ENCODE measurements at places on chromosomes 5 and 9.
A peak's percentile ranks its signal among the peaks of the same experiment; 100 is the strongest.

DNA sequence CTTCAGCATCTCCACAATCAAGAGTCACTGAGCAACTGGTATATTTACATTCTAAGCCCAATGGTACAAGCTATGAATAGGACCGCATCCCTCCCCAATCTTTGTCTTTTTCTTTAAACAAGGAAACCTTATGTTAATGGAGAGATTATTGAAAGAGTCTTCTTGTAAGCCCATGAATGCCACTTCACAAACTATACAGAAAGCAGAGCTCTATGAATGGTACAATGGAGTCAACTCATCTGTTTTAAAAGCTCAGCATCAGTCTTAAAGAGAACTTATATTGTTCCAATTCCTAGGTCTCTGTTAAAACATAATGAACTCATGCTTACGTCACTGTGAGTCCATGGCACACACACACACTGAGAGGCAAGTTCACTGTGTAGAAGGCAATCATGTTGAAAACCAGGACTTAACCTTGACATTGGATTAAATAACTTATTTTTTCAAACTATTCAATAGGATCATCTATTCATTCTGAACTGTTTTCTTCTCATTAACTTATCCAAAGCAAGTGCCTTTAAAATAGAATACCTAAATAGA lies 4.5 kb downstream of the NREP start:
- no peak for DNase-seq

DNA sequence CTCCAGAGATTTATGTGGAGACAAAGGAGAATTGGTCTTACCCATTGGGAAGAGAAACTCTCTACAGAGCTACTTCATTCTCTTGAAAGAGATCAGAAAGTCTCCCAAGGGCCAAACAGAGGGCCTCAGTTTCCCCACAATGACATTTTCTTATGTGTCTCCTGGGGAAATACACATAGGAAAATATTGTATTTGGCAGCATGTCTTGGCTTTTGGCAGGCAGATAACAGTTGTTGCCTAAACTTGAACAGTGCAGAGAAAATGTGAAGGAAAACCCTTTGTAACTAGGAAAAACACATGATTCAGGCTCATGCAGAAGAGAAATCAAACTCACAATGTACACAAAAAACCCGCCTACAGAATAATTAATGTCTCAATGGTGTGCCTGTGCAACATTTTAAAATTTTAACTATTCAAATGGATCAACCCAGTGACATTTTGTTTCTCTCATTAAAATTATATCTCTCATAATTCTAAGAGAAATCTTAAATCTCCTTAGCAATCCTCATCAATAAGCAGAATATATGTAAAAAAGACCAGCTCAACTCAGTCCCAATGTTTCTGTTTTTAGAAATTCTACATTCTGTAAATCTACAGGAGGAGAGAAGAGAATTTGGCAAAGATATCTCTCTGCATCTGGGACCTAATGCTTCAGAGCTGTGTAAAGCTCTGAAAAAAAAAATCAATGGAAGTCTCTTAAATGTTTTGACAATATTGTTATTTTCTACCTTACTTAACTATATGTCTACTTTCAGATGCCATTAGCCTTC lies 205.1 kb downstream of the ADAMTSL1 start:
- no peak for DNase-seq

DNA sequence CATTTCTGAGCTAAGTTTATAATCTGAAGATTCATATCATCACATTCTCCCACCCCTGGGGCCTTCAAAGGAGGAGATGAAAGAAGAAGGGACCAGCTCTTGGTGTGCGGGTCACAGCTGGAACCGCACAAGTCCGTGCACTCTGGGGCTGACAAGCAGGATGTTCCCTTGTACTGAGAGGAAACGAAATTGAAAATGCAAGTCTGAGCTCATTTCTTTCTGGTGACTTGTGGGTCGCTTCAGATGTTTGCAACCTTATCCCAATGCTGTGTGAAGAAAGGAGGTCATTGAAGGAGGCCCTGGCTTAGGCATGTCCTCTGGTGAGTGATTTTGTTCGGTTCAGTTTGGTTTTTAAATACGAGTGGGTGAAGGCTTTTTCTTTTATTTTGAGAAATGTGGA lies 59.6 kb downstream of the C9orf152 start:
- no peak for DNase-seq

DNA sequence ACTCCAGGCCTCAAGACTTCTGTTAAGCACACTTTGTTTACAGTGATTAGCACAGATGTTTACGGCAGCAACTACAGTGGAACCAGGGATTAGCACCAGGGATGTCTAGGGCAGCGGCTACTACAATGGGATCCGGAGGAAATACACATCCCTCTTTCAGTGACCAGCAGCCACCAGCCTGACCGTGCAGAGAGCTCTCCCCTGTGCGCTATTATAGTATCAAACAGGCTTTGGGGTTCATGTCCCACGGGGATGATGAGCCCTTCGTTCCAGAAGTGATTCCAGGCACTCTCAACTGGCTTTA lies 21.5 kb downstream of the GFPT2 start:
- DNase-seq: no peak

DNA sequence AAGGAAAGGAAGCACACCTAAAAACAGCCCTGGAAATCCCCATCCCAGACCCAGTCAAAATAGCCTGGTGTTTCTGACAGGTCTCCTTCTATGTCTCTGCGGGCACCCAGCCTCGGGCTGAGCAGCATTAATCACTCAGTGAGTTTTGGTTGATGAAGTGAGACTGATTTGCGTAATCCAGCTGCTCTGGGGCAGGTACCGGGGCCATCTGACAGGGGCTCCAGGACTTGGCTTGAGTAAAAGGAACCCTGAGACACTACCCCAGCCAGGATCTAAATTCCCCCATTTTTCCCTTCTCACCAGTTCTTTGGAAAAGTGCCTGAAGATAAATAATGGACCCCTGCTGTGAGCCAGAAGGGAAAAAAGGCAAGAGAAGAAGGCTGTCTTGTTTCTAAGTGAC lies 596 bp downstream of the SLC28A3 start:
- DNase-seq: peak; percentile 32

GRCh38 chr5:149765932-149766331 lies 35.8 kb downstream of the PPARGC1B start:
- no peak for DNase-seq

DNA sequence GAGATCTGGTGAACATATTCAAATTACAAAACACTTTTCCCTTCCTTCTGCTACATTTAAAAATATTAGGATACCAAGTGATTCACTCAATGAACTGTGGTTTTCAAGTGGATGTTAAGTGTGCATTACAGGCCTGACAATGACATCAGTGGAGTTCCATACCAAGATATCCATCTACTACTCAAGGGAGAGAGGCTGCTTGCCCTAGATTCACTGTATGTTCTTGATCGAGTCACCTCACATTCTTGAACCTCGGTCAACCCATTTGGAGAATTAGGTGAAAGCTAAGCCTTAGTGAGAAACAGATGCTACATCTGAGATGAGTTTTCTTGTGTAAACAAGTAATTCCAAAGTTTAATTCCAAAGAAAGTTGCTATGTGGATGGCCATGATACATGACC lies 142.2 kb downstream of the FGF10 start:
- no peak for DNase-seq

DNA sequence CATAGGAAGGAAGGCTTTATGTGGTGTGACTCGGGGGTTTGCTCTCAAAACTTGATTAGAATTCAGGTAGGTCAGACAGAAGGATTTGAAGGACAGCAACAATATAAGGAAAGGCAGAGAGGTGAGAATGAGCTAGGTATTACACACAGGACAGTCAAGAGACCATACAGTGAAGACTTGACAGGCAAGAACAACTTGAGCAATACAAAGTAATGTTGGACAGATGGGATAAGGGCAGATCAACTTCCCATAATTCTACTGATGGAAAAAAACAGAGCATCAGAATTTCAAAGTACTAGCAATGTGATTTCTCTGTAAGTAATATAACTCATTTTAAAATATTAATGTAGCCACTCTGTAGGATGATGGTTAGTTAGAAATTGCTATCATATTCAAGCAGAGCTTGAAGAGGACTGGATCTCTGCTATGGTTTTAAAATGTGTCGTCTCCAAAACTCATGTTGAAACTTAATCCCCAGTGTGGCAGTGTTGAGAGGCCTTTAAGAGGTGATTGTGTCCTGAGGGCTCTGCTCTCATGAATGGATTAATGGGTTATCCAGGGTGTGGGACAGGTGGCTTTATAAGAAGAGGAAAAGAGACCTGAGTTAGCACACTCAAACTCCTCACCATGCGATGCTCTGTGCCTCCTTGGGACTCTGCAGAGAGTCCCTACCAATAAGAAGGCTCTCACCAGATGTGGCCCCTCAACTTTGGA lies 22.4 kb upstream of the HOMER1 start:
- peak; percentile 42 for DNase-seq

GRCh38 chr9:10148796-10149195 lies 464.0 kb downstream of the PTPRD start:
- no peak for DNase-seq

DNA sequence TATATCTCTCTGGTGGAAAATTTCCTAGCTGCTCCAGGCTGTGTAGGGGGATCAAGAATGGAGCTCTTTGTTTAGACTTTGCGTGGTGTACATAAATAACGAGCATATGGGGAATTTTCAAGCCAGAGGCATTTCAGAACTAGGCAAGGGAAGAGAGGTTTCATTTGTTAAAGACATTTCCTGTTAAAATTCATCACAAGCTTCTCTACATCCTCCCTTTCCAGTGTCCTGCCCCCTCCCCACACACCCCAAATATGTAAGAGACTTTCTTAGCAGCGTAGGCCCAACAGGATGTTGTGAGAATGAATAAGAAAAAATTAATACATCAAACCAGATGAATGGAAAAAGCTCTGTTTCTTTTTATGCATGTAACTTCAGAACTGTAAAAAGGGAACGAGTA lies 150.3 kb downstream of the GPBP1 start:
- no peak for DNase-seq

- DNase-seq: no peak
These were observed 205.4 kb downstream of the LURAP1L start for GRCh38 chr9:12980085-12980851.

- peak; percentile 10 for DNase-seq
These were observed 6.9 kb downstream of the LPCAT1 start for GRCh38 chr5:1516615-1517601.

DNA sequence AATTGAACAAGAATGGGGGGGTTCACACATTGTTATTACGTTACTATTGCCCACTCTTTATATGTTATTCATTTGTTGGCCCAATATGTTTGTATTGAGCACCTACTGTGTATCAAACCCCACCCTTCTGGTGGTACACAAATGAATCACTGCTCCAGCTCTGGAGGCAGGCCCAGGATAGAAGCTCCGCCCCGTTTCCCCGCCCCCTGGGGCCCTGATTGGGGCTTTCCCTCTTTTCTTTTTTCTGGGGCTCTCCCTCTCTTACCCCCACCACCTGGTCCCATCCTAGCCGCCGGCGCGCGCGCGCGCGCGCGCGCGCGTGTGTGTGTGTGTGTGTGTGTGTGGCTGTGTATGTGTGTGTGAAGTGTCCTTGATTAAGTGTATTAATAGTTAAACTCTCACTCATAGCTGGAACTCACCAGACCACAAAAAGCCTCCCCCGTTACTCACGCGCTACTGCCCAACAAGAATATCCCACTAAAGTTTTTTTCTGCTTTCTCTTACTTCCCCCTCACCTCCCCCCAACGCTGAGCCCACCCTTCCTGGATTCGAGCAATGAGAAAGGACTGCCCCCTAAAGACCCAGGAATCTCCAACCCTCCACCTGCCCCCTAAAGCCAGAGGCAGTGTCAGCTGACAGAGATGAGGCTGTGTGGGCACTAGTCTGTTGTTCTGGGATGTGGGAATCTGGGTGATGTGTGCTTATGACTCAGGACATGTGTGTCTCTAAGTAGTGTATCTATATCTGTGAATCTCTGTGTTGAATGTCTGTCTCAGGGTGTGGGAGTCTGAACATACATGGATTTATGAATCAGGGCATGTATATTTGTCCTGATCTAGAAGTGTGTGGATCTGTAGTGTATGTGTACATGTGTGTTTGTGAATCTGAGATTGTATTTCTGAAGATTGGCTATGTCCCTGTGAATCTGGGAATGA lies 4.0 kb downstream of the CXXC5 start:
- peak; percentile 88 for DNase-seq

DNA sequence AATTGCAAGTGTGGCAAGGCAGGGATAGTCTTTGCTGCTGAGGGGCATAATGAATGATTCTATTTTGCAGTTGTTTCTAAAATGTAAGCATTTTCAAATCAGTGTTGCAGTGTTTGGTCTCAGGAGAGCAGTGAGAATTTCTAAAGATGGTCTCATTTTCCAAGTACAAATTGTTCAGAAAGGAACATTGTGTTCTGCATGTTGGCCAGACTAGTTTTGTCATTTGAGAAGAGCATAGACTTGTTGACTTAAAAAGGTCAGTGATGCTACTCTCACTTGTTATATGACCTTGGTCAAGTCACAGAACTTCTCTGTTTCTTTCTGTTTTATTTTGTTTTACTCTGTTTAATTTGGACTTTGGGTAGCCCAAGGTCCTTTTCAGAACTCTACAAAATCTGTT lies 344.6 kb downstream of the OSTF1 start:
- no peak for DNase-seq

DNA sequence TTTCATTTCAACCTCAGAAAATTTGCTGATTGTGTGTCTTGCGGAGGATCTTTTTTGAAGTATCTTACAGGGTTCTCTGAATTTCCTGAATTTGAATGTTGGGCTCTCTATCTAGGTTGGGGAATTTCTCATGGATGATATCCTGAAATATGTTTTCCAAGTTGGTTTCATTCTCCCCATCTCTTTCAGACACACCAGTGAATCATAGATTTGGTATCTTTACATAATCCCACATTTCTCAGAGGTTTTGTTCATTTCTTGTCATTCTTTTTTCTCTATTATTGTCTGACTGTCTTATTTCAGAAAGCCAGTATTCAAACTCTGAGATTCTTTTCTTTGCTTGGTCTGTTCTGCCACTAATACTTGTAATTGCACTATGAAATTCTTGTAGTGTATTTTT lies 456.9 kb downstream of the PRELID2 start:
- DNase-seq: no peak

GRCh38 chr9:27665136-27665535 lies 91.9 kb upstream of the C9orf72 start:
- no peak for DNase-seq

- no peak for DNase-seq
These were observed 16.0 kb upstream of the ZBTB43 start for GRCh38 chr9:126788634-126789349.

DNA sequence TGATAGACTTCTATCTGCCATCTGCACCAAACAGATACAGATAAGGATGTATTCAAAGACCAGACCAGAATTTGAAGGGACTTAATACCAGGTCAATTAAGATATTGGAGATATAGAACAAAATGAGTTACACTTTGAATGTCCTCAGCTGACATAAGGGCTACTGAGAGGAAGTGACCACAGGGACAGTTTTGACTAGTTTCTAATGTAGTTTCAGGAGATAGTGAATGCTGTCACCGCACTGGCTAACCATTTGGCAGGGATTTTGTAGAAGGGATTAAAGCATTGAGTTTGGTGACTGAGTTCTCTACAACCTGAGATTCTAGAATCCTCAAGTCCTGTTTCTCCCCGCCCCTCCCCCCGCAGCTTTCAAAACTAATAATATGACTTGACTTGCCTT lies 22.7 kb downstream of the CCNH start:
- no peak for DNase-seq
